ENCODE measurements at places on chromosomes 5 and 9.
A peak's percentile ranks its signal among the peaks of the same experiment; 100 is the strongest.

GRCh38 chr5:151591144-151591819 is at the start of gene FAT2:
Gene FAT2 (minus strand): TSS chr5:151591331. CDS start chr5:151568931, 22,400 bp downstream.
- no peak for DNase-seq

- no peak for DNase-seq
Measured at GRCh38 chr5:36801523-36801922, 75.0 kb upstream of the NIPBL start.

DNA sequence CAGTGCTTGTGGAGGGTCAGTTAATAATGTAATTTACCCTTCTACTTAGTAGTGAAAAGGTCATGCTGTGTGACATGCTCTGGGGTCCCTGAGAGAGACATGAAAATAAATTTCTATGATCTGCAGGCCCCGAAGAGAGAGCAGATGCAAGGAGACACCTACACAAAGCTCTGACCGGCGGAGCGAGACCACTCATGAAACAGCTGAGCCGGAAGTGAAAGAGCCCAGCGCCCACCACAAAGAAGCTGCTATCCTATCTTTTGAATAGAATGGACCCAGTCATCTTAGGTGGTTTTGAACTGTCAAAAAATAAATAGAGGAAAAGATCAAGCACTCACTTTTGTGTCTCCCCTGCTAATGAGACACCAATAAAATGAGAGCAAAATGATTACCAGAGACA is 190.0 kb downstream of the MED10 start:
- peak; percentile 36 for DNase-seq

DNA sequence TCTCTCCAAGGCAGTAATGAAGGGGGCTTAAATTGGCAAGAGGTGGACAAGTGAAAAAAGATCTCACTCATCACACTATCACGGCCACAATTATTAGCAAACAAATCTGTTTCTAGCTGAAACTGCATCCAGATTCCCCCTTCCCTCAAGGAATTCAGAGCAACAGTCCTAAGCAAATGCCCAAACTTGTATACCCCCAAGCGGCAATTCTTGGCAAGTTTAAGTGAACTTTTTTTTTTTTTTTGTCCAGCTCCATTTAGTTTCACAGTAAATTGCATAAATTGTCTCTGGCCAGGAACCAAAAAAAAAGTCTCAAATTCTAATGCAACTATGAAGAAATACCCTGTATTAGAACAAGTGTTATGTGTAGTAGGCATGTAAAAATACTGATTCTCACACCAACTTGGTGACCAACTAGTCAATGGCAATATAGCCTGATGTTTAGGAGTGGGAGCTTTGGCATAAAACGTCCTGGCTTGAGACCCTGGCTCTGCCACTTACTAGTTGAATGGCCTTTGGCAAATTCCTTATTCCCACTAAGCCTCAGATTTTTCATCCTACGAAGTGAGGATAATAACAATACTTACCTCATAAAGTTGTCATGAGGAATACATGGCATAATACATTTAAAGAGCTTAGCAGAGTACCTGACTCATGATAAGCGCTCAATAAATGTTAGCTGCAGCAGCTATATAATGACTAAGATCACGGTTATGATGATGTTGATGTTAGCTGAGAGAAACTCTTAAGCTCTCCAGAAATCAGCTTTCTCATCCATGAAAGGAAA is 193.2 kb downstream of the ADAMTSL1 start:
- no peak for DNase-seq

DNA sequence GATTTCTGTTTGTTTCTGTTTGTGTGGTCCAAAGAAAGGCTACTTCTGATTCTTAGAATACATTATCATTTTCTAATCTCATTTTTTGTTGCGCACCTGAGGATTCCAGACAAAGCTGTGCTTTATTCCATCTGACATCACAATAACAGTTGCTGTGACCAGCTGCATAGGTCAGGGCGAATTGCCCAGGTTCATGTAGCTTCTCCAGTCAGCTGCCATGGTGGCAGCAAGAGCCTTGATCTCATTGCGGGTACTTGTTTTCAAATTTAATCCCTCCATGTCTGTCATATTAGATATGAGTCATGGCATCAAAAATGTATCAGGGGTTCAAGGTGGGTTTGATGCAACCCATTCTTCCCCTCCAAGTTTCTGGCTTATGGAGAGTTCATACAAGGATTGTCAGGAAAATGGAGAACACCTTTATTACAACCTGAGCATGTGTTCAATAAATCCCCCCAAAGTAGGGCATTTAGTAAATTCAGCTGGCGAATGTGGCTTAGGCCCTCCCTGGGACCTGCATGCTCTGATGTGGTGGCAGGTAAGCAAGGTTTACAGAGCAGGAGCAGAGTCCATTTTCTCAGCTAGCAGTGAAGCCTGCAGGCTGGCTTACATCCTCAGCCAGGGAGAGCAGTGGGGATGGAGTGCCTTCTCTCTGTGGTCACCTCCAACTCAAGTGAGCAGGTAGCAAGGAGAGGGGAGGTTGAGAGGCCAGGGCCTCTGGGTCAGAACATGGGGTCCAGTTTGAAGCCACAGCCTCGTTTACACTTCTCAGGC is 13.9 kb downstream of the CAVIN4 start:
- DNase-seq: no peak

Measured in DMS79 (cell line).